ENCODE measurements at places on chromosomes 2 and 18.
A peak's percentile ranks its signal among the peaks of the same experiment; 100 is the strongest.

DNA sequence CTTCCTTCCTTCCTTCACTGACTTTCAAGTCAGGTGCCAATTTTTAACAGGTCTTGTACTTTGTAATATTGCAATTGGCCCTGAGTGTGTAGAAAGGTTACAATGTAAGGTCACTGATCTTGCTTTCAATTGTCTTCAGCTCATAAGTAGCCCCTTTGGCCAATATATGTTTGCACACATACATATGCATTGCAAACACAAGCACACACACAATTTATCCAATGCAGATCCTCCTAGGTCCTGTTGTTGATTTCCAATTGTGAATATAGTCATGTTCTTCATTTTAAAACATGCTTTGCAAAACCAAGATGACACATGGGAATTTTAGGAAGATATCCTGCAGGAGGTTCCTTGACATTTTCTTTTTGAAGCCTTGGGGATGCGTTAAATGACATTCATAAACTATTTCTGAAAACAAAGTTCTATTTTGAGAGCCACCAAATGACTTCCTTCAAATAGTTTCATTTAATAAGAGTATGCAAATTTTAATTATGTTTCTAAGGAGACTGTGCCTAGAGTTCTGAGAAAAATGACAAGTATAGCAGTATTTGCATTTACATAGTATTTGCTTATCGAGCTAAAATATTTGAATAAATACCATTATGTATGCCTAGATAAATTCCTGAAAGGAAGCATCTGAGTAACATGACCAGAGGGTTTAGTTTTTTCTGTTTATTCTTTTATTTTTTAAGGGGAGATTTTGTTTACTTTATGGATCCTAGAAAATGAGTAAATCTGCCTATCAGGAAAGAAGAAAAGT lies 117.1 kb upstream of the TMEFF2 start:
- no peak for DNase-seq

GRCh38 chr2:98823196-98824170 lies 92.6 kb upstream of the MGAT4A start:
- no peak for DNase-seq

- no peak for DNase-seq
Observed at GRCh38 chr2:45567974-45568789, 42.9 kb downstream of the SRBD1 start.

DNA sequence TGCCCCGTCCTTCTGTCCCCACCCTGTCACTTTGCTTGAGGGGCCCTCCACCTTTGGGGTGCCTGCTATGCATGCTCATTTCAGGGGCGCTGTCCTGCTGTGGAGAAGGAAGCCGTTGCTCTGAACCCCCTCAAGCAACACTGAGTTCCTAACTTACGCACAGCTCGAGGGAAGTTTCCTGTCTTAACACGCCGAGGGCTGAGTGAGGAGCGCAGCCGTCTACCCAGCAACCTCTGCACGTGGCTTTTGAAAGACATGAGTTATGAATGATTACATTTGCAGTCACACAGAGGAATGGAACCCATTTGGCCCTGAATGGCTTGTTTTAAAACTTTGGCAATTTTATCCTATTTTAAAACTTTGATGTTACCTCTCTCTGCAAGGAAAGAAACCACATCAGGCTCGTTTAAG lies 14.0 kb downstream of the RAMP1 start:
- DNase-seq, result no peak

DNA sequence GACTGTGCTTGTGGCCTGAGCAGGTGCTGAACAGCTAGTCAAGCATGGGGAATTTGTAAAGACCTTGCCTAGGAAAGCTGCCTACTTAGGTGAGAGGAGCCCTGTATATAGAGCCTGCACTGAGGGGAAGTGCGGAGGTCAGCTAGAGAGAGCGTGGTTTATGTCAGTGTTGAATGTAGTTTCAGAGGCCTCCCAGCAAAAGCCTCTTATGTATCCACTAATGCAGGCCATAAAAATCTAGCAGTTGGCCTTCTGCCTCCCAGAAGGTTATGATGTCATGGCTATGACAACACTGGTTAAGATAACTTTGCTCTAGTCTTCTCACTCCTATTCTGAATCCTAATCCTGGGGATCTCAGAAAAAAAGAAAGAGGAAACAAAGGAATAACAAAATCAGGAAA lies 88.9 kb downstream of the ASXL3 start:
- no peak for DNase-seq

GRCh38 chr2:177265824-177266817 lies 1.6 kb upstream of the NFE2L2 start:
- DNase-seq, result no peak

GRCh38 chr2:134421556-134422328 lies 167.9 kb downstream of the MGAT5 start:
- no peak for DNase-seq

DNA sequence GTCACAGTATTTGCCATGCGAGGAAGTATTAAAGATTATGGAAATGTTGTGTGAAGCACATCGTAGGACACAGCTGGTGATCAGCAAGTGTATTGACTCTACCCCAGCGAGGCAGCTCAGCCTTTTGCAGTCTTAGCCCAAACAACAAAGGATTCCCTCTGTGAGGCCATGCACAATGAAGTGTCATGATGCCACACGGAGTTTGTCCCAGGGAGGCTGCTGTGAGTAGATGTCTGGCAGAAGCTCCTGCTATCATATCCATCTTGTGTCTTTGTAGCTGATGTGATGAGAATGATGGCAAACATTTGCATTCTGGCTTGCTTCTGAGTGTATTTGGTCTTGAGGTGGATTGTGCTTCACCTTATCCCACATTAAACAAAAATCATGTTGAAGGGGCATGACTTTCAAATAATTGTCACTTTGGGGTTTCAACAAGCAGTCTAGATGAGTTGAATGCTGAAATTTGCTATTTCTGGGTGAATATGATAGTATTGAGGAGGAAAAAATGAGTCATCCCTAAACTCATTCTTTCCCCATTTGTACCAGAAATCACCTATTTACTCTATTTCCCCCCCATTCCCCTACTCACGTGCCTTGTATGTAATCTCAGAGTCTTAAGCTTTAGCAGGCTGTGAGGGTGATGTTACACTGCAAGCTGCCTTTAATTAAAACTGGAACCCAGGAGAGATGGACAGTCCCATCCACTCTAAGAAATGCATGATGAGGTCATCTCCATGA lies 273.5 kb downstream of the RNF144A start:
- DNase-seq, result peak; percentile 54

- DNase-seq, result peak; percentile 35
Observed at GRCh38 chr2:18976168-18976961, 382.1 kb downstream of the OSR1 start.

GRCh38 chr2:174568425-174568824 lies 29.2 kb downstream of the WIPF1 start:
- no peak for DNase-seq

GRCh38 chr2:168525020-168525419 lies 68.9 kb downstream of the CERS6 start:
- DNase-seq, result no peak

GRCh38 chr2:49260979-49261538 lies 106.7 kb upstream of the FSHR start:
- DNase-seq, result peak; percentile 26

GRCh38 chr2:133953524-133953923 lies 300.3 kb upstream of the MGAT5 start:
- no peak for DNase-seq

- no peak for DNase-seq
Observed at GRCh38 chr2:170025223-170025622, 152.7 kb upstream of the MYO3B start.

DNA sequence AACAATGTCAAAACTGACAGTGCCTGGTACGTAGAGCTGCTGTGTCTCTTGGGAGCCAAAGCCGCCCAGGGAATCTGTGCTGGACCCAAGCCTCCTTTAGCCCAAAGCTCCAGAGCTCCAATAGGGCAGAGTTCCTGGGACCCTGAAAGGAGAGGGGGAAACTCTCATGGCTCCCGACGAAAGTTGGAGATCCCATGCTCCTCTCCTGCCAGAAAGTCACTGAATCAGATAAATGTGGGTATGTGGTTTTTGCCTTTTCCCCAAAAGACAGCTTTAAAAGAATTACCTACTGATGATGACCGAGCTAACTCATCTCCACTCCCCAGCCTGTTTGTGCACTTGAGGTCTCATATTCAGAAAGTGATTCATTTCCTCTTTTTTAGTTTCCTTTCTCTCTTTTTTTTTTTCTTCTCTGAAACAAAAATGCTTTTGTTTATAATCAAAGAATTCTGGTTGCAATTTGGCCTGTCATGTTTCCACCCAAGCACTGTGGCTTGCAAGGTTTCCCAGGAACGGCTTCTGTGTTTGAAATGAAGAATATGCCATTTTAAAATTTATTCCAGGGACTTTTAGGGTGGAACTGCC lies 14.1 kb upstream of the PMAIP1 start:
- DNase-seq, result no peak

DNA sequence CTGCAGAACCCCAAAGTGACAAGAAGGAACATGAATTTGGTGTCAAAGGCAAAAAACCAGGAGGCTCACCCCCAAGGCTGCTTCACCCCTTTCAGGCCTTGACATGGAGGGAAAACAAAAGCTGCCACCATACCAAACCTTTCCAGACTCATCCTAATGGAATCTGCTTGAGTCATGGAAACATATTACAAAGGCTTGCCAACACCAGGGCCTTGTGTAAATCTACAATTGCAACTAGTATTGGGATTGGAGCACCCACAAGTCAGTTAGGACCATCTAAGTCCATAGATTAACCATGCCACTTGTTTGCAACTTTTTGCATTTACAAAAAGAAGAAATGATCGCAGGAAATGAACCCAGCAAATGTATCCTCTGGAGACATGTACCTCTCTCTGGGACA lies 297.6 kb downstream of the CDCA7 start:
- no peak for DNase-seq

GRCh38 chr2:136226903-136227302 lies 109.0 kb upstream of the CXCR4 start:
- no peak for DNase-seq

GRCh38 chr2:37795938-37796337 lies 124.5 kb upstream of the CDC42EP3 start:
- DNase-seq, result no peak

DNA sequence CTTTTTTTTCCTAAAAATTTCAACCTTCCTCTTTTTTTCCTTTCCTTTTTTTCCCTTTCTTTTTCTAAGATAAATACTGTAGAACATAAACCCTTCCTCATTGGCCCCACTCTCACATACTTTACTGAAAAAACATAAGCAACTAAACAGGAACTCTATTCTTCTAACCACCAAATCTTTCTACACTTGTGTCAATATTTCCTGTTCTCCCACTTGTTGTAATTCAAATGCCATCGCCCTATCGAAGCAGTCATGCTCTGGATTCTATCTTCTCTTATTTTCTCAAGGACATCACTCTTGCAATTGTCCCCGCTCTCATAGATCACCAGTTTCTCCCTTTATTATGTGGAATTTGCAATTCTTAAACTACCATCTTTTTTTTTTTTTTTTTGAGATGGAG lies 20.2 kb upstream of the SSB start:
- no peak for DNase-seq

- DNase-seq, result no peak
Observed at GRCh38 chr2:204033611-204034495, 97.3 kb downstream of the ICOS start.

DNA sequence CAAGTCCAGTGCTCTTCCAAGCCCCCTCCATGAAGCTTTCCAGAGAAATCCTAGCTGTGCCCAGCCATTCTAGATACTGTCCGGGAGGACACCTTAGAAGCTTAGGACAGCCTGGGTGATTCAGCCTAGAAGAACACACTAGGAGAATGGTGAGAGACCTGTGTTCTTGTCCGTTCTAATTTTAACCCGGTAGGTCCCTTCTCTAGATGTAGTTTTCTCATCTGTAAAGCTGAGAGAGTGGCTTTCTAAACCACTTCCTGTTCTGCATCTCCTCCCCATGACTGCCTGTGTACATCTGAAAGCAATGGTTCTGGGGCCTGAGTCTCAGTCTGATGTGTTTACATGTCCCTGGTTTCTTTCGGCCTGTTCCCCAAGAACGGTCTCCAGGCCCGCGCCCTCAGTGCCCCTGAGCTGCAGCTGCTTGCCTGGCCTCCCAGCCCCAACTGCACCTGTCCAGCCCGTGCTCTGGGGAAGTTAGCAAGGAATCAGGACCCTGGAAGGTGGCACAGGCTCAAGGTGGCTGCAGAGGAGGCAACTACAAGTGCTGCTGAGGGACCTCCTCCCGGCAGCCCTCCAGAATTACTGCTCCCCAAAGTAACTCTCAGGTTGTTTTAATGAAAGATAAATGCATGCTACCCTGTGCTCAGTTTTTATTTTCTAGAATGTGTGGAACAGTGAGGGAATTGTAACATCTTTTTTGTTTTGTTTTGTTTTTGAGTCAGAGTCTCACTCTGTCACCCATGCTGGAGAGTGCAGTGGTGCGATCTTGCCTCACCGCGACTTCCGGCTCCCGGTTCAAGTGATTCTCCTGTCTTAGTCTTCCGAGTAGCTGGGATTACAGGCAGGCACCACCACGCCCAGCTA lies 105.9 kb downstream of the LBH start:
- no peak for DNase-seq

DNA sequence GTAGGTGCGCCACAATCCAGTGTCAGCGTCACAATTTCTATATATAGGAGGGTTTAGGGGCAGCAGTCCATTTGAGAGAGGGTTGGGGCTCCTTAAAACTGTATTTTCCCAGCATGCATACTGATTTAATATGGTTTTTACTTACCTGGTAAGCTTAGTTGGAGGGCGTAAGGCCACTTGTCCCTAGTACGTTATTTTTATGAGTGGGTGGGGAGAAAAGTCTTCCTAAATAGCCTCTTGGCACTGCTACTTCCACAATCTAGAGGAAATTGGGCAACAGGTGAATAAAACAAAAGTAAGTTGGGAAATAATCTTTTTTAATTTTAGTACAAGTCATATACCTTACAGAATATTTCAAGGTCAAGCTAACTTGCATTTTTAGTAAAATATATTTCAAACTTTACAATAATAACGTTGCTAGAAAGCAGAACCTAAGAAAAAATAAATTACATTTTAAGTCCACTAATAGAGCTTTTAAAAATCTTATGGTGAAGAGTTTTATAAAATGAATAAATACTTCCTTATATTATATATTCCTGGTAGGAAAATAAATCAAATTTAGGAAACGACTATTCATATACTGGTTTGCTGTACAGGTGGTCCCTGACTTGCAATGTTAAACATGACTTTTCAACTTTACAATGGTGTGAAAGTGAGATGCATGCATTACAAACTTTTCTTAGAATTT lies 20.9 kb downstream of the DHRS9 start:
- DNase-seq, result no peak

DNA sequence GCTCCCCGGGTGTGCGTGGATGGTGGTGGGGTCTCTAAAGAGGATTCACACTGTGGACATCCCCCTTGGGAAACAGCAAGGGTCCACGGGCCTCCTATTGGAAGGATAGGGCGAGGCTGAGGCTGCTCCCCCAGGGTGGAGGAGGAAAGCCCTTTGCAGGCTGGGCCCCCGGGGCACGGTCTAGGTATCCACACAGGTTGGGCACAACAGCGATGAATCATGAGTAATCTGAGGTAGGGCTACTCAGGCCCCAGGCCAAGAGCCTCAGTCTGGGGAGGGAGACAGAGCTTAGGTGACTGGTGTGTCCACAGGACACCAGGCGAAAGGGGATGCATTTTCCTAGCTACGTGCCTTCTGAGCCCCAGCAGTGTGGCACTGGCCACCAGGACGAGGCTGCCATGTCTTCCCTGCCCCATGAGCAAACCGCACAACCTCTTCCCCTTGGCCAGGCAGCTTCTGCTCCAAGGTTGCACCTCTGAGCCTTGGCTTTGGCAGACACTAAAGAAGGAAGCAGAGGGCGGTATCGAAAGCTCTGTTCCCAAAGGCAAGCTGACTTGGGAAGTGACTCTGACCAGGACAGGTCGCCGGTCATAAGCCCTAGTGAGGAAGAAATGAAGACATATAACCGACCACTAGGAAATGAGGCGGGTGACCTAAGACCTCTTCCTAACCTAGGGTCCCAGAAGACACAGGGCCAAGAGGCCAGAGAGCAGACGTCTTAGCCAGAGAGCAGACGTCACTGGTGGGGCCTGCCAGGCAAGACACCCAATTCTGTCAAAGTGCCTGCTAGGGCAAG lies 14.6 kb upstream of the SEMA4C start:
- DNase-seq, result no peak

Measured in NCI-H345 (cell line).